ENCODE measurements at places on chromosomes 7 and 10.

- DNase-seq: no peak
Observed at GRCh38 chr10:51389415-51390321, 309.7 kb downstream of the CSTF2T start.

DNA sequence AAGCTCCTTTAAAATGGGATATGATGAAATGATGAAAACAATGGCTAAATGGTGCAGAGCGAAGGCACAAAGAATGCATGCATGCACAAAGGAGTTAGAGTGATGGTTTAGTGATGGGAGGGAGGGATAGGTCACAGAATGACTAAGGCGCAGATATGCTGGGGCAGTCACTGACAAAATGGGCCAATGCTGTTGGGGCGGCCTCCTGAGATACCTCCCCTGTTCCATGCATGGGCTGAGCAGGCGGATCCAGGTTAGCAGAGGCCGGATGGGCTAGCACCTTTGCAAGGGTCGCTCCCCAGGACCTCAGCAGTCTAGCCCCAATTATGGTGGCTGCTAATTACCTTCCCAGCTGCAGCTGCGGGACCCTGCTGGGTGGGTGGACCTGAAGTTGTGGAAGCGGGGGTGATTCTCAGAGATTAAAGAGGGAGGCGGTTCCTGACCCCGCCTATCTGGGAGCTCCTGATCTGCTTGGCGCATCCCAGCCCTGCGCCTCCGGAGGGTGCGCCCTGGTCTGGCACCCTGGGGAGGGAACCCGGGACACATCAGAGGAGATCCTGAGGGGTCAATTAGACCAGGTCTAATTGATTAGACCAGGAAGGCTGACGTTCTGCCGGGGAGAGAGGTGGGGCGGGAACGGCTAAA lies 175.0 kb downstream of the CYP26A1 start:
- DNase-seq: no peak

GRCh38 chr10:36899652-36900051 lies 225.7 kb upstream of the ANKRD30A start:
- DNase-seq: no peak

DNA sequence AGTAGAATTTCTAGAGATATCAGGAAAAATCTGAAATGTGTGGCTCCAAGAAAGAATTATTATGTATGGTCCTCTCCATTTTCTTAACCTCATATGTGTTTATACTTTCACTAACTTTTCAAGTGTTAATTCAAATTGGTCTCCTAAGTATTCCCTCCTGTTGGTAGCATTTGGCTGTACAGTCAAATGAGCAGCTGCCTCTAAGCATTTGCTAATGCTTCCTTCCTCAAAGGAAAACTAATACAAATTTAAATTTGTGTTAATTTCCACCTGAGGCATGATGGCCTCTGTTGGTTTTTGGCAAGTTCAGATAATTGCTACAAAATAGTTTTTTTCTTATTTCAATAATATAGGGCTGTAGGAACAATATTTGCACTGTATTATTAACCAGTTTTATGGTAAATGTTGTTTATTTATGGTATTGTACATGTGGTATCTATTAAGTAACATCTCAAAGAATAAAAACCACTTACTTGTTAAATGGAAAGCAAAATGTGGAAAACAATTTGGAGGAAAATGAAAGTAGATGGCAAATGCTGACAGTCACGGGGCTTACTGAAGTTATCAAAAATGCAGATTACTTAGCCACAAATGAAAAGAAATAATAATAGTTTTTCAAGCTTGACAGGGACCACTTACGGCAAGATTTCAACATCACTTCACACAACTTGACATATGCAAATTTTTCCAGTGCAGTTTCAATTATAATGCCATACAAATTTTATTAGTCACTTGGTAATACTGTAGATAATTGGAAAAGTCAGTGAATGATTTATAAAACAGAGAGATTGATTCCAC lies 299.3 kb upstream of the MEOX2 start:
- DNase-seq: no peak

GRCh38 chr7:55565681-55566080 lies 6.6 kb downstream of the VOPP1 start:
- DNase-seq: no peak

- no peak for DNase-seq
Observed at GRCh38 chr7:27161214-27161720, 4.1 kb downstream of the HOXA9 start.

GRCh38 chr10:12825260-12825849 lies 176.2 kb downstream of the CCDC3 start:
- no peak for DNase-seq

DNA sequence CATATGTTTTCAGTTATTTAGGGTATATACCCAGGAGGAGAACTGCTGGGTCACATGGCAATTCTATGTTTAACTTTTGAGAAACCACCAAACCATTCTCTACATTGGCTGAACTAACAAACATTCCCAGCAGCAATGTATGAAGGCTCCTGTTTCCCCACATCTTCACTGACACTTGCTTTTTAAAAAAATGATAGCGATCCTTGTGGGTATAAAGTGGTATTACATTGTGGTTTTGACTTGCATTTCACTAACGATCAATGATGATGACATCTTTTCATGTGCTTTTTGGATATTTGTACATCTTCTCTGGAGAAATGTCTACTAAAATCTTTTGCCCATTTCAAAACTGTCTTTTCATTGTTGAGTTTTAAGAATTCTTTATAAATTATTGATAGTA lies 51.2 kb upstream of the ANAPC16 start:
- no peak for DNase-seq

DNA sequence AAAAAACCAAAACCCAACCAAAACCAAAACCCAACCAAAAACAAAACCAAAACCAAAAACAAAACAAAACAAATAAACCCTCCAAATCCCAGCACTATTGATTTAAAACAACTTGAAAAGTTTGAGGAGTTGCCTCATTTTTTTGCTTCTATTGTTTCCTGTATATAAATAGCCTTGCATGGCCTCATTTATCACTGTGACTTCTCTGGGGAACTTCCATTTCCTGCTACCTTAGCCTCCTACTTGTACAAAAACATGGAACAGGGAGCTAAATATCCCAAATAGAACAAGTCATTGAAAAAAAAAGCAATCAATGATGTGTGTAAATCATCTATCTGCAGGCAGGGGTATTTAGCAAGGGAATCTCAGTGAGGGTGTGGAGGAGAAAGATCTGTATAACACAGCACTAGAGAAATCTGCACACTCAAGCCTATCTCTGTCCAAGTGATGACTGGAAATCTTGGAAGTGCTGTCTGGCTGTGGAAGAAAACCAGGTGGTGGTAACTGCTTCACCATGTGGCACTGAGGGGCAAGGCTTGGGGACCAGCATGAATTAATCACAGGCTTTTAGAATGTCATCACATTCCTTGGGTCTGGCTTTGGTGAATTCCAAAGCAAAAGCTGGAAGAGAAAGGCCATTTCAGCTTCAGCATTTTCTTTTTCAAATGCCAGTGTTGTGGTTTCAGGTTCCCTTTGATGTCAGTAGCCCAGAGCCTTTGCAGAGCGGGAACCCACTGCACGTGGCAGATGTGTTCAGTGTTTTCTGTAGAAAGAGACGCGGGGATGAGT lies 349.5 kb upstream of the ZNF32 start:
- DNase-seq: no peak

- no peak for DNase-seq
Observed at GRCh38 chr10:101397140-101397539, 43.2 kb downstream of the BTRC start.

- DNase-seq: no peak
Observed at GRCh38 chr7:91427051-91427450, 162.8 kb downstream of the FZD1 start.

DNA sequence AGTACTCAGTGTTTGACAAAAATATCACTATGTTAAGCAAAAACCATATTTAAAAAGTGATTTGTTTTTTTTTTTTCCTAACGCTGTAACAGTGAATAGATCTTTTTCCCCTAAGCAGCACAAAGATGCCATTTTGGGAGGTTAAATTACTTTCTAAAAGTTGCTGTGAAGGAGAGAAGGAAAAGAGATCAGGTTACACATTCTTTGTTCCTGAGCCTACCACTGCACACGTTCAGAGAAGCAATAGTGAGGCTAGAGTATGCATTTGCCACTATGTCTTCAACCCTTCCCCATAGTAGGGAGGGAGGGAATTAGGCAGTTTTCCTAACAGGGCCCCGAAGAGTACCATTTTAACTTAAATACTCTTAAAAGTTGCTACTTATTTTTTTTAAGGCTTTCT lies 38.9 kb downstream of the BMPR1A start:
- DNase-seq: no peak

DNA sequence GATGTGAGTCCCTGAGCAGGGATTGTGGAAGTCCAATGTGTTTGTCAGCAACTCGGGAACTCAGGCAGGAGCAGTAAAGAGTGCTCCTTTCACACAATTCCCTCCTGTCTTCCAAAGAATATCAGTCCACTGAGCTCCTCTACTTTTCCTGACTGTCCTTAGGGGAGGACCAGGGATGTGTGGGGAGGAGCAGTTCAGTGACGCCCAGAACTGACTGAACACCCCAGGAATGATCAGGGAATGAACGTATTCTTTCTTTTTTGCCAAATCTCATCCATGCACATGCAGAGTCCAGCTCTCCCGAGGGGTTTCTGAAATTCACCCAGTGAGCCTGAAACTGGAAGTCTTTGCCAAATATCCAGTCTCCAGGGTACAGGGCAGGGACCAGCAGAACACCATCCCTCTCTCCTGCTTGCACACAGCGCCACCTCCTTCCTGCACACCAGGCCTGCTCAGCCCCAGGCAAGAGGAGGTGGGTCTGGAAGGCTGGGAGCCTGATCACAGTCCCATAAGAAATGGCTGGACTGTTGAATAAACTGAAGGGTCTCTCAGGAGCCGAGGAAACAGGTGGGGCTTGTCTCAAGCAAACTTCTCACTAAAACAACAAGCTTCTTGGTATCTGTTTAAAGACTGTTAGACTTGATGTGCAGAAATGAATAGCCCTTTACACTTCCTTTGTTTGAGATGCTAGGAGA lies 294.7 kb downstream of the C7orf25 start:
- DNase-seq: no peak

- no peak for DNase-seq
Observed at GRCh38 chr7:143519411-143520131, 41.9 kb downstream of the TAS2R41 start.

GRCh38 chr10:70458329-70459060 lies 17.0 kb upstream of the NODAL start:
- peak; percentile 61 for DNase-seq

GRCh38 chr7:23346316-23346715 lies 47.2 kb downstream of the MALSU1 start:
- DNase-seq: no peak

- no peak for DNase-seq
Observed at GRCh38 chr10:86106616-86107015, 260.0 kb downstream of the GRID1 start.

- no peak for DNase-seq
Observed at GRCh38 chr7:24325708-24326107, 41.7 kb downstream of the NPY start.

DNA sequence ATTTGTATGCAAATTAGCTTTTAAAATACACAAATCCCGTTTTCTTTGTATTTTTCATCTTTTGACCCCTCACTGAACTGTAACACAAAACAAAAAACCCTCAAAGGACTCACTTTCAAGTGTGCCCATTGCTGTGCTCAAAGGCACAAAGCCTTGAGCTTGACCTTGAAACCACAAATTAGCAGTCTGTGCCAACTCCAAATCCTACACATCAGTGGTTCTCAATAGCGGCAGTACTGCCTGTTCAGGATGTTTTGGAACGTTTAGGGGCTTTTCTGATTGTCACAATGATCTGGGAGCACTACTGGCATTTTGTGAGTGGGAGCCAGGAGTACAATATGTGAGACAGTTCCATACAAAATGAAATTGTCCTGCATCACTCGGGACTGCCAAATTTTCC lies 55.5 kb downstream of the KDM7A start:
- no peak for DNase-seq

GRCh38 chr10:126315494-126316177 lies 72.6 kb downstream of the ADAM12 start:
- no peak for DNase-seq

DNA sequence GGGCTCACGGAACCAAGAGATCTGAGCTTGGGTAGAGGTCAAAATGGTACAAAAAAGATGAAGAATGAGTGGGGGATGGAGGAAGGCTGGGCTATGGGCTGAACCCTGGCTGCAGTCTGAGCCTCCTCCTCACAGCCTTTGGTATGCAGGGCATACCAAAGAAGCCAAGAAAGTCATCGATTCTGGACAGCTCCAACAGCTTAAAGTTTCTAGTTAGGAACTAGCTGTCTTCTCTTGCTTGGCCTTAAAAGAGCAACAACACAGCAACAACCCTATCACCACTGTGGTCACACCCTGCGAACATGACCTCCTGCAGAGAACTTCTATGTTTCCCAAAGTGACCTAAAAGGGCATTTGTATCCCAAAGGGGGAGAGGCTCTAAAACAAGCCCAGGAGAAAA lies 126.1 kb upstream of the EFCAB10 start:
- DNase-seq: no peak

GRCh38 chr10:78752708-78753107 lies 316.1 kb upstream of the ZMIZ1 start:
- DNase-seq: no peak

DNA sequence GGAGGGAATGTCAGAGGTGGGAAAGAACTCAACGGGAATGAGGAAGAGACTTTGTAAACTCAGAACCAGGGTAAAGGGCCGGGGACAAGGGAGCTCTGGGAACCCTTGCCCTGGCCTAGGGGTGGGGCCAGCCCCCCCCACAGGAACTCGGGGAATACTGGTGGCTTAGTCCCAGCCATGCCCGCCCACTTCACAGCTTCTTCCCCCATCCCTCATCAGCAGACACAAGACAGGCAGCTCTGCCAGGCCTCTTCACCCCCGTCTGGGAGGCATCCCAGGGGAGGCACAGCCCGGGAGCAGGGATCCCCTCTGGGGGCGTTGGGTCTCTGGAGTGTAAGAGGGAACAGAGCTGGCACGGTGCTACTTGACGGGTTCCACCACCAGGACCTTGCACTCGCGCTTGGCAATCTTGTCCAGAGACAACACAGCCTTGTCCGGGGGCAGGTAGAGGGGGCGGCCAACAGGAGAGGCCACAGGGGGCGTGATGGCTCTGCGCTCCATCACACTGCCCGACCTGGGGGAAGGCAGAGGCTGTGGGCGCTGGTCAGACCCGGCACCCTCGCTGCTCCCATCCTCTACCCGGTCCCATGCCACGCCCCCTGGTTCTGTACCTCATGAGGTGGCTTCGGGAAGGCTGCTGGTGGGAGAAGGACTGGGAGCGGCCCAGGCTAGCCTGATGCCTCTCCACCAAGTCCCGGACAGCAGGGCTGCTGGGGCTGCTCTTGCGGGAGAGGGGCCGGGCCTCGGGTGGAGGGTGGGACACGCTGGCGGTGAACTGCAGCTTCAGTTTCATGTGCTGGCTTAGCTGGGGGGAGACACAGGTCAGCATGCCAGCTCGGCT lies 3.7 kb downstream of the TRAPPC14 start:
- DNase-seq: no peak
